ENCODE measurements at places on chromosomes 1 and 21.

GRCh38 chr1:171252482-171252881, 4.2 kb downstream of the FMO1 start:
- DNase-seq, result no peak

DNA sequence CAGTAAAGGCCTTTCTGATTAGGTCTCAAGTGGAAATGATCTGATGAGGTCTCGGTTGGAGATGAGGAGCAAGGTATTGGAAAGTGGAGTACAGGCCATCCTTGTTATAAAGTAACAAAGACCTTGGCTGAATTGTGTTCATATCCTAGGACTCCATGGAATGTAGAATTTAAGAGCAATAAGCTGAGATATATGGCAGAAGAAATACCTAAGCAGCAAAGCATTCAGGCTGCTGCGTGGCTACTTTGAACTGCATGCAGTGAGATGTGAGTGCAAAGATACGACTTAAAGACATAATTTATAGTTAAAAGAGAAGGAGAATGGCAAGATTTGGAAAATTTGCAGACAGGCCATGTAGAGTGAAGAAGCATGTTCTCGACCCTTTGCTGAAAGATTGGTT, 11.2 kb upstream of the XPR1 start:
- no peak for DNase-seq

DNA sequence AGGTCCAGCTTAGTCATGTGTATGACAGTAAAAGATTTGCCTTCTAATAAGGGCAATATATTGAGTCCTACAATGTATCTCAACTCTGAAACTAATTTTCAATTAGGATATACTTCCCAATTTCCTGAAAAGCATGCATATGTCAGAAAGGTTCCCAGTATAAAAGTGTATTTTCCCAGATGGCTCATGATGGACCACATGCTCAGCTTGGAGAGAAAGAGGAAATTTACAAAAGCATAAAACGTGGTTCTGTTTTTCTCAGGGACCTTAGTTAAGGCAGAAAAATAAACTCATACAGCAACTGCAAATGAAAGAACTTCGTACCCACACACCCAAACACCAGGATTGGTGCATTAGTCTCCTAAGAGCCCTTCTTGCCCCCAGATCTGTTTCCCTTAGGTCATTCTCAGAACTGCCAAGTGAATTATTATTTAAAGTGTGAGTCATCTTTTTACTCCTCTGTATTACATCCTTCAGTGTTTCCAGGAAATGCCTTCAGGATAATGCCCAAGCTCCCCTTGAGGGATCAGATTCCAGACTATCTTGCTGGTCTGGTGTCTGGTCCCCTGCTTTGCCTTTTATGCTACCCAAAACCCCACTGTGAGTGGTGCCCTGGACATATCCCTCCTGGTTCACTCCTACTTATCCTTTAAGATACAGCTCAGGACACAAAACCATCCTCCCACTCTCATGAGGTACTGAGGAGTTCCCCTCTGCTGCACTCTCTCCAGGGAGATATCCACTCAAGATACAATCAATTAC, 57.4 kb downstream of the SSX2IP start:
- no peak for DNase-seq

DNA sequence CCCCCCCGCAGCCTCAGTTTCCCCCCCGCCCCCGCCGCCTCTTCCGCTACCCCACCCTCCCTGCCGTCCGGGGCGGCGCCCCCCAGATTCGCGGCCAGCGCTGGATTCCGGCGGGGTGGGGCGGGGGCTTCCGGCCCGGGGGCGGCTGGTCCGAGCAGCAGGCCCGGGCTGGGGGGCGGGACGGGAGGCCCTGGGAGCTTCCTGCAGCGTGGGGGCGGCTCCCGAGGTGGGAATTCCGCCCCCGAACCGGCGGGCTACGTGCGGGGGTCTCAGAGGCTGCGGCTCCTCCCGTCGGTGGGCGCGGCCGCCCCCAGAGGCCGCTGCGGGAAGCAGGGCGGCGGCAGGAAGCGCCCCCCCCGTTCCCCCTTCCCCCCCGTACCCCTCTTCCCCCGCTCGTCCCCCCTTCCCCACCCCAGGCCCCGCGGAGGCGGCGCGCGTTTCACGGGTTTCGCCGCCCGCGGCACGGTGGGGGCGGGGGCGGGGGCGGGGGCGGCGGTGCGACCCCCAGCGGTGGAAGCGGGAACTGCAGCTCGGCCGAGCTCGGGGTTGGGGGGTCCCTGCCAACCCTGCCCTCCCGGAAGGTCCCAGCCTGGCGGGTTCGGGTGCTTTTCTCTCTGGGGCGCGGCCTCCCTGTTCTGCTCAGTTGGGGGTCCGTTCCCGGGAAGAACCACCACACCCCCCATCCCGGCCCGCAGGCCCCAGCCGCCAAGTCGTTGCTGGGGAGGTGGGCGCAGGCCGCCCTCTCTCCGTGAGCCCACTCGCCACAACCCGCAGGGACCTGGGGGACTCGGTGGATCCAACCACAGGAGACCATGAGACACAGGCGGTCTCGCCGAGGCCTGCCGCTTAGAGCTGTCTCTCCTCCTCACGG, 76.3 kb downstream of the MORN1 start:
- peak; percentile 51 for DNase-seq

- no peak for DNase-seq
These were observed 14.5 kb downstream of the NLRP3 start for GRCh38 chr1:247430434-247430833.

DNA sequence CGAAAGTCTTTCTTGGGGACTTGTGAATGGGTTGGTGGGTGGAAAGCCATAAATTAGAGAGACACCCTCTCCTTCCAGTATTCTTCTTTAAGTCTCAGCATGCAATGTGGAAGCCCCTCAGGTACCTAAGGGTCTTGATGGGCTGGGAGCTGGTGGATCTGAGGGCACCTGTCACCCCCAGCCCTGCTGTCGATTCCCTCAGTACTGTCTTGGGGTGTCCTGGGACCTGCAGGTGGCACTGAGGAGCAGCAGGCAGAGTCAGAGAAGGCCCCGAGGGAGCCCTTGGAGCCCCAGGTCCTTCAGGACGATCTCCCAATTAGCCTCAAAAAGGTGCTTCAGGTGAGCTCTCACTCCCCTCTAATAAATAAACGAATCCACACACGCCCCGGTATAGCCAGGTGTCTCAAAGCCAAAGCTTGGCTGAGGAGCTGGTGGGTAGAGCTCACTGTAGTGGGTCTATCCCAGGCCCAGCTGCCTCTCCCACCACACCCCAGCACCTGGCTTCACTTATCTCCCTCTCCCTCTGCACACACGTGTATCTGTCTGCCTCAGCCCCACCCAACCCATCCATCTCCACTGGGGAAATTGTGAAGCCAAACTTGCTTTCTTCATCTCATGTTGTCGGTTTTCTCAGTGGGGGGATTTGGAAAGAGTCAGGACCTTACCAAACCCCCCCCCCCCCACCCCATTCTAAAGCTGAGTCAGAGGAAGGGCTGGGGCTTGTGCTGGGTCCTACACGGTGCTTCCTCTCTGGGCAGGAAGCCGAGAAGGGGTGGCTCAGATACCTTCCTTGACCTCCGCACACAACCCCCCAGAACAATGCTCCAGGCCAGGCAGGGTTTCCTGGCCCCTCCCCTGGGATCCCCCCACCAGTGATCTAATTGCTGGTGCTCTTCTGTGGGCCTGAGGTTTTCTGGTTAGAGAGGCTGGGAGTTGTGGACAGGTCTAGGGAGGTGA, 1.6 kb downstream of the ADAM15 start:
- no peak for DNase-seq

- no peak for DNase-seq
These were observed 81.8 kb downstream of the PHTF1 start for GRCh38 chr1:113677250-113678158.

GRCh38 chr1:64687725-64688327, 57.0 kb upstream of the RAVER2 start:
- DNase-seq, result no peak

DNA sequence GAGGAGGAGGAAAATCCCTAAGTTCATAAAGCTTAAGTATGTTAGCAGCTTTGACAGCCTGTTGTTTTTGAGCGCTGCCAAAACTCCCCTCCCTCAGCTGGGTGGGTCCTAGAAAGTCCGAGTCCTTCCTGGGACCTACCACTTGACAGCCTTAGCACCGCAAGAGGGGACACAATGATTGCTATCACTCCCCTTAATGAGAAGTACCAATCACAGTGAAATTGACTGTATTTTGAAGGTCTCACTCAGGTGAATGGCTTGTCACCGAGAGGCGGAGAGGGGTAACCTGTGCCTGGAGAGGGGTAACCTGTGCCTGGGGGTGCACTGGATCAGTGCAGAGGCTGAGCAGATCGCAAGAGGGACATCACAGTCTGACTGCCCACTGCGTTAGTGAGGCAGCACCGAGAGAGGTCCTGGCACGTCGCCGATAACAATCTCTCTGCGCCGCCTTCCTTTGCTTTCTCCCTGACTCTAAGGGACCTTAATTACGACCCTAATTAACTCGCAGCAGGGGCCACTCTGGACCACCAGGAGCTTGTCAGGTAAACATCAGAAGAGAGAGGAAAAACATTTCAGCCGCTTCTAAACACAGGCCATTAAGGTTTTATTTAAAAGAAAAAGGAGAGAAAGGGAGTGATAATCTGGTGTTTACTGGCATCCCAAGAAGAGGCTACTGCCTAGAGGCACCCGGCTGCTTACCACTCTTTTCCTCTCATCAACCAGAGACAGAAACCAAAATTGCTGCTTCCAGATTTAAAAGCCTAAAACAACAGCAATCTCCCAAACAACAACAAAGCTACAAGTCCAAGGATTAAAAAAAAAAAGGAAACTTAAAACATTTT, 25.7 kb upstream of the KCNK1 start:
- no peak for DNase-seq

GRCh38 chr1:160768295-160768657, 27.7 kb upstream of the LY9 start:
- DNase-seq, result peak; percentile 70

GRCh38 chr1:24385160-24385940, 28.2 kb downstream of the STPG1 start:
- DNase-seq, result no peak

DNA sequence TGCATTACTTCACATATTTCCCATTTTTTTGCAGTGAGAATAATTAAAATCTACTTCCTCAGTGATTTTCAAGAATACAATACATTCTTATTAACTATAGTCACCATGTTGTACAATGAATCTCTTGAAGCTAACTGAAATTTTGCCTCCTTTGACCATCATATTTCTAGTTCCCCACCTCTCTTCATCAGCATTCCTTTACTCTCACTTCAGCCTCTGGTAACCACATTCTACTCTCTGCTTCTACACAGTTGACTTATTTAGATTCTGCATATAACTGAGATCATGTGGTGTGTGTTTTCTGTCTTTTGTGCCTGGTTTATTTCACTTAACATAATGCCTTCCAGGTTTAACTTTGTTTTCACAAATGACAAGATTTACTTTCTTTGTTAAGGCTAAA, 304.4 kb upstream of the LYPLAL1 start:
- DNase-seq, result no peak

DNA sequence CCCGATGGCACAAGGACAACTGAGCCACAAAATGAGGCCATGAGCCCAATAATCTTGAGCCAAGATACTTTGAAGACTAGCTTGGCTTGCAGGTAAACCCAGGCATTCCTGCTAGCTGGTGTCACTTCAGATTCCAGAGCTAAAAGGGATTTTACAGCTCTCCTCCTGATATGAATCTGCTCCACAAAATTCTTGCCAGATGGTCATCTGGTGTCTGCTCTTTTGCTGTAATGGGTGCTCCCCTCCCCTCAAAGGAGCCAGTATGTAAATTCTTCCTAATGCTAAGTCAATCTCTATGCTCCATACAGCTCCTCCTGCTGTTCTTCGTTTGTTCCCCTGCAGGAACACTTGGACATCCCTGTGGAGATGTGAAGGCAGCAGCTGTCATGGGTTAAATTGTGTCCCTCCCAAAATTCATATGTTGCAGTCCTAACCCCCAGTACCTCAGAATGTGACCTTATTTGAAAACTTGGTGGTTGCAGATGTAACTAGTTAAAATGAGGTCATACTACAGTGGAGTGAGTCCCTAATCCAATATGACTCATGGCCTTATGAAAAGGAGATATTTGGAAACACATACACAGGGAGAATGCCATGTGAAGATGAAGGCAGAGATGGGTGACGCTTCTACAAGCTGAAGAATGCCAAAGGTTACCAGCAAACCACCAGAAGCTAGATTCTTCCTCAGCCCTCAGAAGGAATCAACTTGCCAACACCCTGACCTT, 180.6 kb upstream of the PALMD start:
- DNase-seq, result no peak

GRCh38 chr1:16420424-16421118, 16.7 kb downstream of the SPATA21 start:
- DNase-seq, result peak; percentile 15

DNA sequence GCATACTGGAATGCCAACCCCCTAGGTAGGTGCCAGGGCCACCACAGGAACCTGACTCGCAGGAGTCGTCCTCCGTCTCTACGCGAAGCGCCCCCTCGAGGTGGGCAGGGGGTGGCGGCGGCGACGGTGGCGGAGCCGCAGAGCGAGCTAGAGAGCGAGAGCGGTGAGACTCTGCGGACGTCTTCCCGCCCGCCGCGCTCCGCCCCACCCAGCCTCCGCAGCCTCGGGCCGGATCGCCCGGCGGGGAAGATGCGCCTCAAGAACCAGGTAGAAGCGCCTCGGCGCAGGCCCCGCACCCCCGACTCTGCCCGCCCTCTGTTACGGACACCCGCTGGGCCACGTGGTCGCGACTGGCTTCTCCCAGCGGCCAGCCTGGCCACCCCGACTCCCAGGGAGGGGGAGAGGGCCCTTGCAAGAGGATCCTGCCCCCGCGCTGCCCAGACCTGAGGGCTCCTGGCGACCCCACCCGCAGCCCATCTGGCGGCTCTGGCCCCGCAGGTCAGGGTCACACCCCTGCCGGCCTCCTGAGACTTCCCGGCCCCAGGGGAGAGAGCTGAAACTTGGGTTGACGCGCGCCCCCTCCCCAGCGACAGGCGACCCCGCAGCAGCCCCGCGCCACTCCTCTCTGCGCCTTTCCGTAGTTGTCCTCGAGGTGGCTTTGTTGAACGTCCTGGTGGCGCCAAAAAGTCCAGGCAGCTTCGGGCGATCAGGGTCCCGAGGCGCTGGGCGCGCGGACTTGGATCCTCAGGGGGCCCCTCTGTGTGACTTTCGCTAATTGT, 24.4 kb upstream of the AGBL4 start:
- no peak for DNase-seq

DNA sequence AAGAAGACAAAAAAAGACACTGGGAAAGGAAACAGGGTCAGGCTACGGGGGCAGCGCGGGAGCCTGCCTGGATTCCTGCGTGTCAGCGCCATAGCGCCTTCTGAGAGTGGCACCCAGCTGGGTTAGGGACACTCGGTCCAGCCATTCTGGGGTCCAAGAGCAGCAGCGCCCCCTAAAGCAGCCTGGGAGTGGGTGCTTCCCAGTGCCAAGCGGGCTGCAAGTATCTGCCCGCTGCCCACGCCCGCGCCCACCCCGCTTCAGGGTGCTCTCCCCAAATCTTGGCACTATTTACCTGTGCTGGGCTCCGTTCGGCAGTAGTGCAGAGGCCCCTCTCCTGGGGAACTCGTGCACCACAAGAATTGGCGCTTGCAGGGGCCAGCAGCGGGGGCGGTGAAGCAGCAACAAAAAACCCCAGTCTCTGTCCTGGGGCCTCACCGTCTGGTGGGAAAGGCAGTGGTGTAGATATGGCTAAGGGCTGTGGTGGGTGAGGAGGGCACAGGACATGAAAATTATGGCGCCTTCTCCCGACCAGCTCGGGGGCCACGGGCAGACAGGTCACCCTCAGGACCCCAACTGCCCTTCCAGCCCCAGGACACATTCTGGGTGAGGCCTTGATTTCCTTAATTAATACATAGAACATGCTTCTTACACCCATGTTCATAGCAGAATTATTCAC, 24.1 kb upstream of the LBR start:
- DNase-seq, result no peak

GRCh38 chr21:37620401-37620800, 253.8 kb downstream of the DYRK1A start:
- no peak for DNase-seq

Data from stimulated activated CD4-positive, alpha-beta T cell treated with anti-CD3 and anti-CD28 coated beads, Interleukin-15, amount 100 ng/mL, for 1 hour (primary cell).